Frontal cortex (tissue), 4 donors: ENCODE measurements at places on chromosomes 3 and 15. TPM values are rescaled to one million over a fixed set of nuclear protein-coding genes. Genes with fewer than 3 reads are reported as not detected.

- no peak for DNase-seq
Measured at GRCh38 chr3:74124782-74125181, 489.7 kb downstream of the CNTN3 start.

The NEK10 gene
- total RNA-seq, result 28.1 TPM

GRCh38 chr3:195197765-195198425 is 73.1 kb downstream of the XXYLT1 start:
- no peak for DNase-seq

- no peak for DNase-seq
Measured at GRCh38 chr15:65338366-65338765, 33.9 kb downstream of the RNU5B-1 start.

DNA sequence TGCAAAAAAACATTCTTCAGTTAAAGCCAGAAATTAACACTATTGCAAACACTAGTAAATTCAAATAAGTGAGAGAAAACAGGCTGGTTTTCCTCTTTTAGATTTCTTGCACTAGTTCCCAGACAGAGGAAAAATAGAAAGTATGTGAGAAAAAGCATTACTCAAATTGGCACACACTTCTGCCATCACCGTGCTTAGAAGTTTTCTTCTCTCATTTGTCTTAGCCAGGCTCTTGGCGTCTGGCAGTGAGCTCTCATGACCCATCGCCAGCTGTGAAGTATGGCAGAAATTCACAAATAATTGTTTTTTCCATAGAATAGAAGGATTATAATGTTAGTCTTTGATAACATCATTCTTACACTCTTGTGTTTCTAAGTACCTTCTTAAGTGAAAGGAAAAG is 515.9 kb downstream of the GBE1 start:
- no peak for DNase-seq

The LRTM1 gene
- total RNA-seq, result not detected

The MITF gene
- 1.6 TPM for total RNA-seq

DNA sequence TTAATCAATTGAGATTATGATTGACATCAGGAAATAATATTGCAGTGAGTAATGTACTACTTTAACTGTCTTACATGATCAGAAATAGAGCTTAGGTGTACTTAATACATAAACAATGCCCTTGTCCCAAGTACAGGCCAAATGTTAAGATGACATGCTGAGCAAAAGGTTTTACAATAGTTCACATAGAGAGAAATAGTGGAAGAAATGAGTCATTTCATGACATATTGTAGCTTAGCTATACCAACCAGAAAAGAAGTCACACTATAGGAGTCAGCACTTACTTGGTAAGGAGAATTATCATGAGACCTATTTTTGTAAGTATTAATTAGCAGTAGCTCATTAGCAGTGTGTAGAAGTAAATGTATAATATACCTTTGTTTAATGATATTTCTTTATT is 96.4 kb upstream of the NANOGP8 start:
- DNase-seq, result no peak

DNA sequence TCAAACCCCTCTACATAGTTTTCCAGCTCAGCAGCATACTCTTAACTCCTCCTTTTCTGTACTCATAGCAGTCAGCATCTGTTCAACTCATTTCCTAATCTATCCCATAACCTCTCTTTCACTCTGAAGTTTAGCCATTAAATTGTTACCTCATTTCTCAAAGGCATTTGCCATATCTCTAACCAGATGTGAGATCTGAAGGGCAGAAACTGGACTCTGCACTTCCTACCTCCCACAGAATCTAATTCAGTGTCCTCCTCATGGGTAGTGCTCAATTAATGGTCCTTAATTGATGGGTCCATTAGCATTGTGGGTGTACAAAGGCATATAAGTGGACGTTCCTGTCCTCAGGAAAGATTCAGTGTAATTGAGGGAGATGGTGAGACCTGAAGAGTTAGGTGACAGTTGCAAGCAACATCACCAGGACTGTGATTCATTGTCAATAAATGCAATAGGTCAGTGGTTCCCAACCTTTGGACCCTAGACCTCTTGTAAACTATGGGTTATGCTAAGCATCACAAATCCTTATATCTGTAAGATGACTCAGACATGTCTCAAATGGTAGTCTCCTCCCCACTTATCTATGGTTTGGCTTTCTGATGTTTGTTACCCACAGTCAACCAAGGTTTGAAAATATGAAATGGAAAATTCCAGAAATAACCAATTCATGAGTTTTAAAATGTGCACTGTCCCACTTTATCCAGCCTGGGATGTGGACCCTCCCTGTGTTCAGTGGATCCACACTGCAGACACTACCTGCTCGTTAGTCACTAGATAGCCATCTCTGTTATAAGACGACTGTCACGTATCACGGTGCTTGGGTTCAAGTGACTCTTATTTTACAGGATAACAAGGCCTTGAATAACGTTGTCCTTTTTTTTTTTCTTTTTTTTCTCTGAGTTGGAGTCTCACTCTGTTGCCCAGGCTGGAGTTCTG is 25.0 kb upstream of the UACA start:
- DNase-seq, result no peak

The BOC gene
- total RNA-seq, result 3.3 TPM

- DNase-seq, result no peak
Measured at GRCh38 chr3:79383402-79384012, 384.3 kb downstream of the ROBO1 start.

The KIF15 gene
- 6.9 TPM for total RNA-seq

The CFAP91 gene
- total RNA-seq, result 7.7 TPM

- DNase-seq, result no peak
Measured at GRCh38 chr3:126061301-126062032, 22.5 kb downstream of the SLC41A3 start.

The PLXNA1 gene
- 46.9 TPM for total RNA-seq

- DNase-seq, result no peak
Measured at GRCh38 chr3:71646971-71647370, 63.4 kb upstream of the FOXP1 start.

DNA sequence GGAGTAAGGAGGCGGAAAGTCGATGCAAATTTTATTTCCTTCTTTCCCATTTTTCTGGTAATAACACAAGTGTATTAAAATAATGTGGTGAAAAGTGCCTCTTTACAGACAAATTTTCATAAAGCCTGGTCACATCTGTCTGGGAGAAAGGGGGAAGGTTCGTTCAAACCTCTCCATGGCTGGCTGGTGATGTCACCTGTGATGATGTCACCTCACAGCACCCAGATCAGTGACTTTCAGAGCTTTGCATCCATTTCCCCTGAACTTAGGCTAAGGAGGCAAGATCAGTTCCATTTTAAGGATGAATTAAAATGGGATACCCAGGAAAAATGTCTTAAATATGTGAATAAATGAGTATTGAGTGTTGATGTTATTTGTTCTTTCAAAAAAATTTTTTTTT is 34.1 kb downstream of the ATP10A start:
- DNase-seq, result no peak

The LYZL4 gene
- not detected for total RNA-seq

The NANOGP8 gene
- not detected for total RNA-seq

The EFHB gene
- total RNA-seq, result 0.41 TPM

DNA sequence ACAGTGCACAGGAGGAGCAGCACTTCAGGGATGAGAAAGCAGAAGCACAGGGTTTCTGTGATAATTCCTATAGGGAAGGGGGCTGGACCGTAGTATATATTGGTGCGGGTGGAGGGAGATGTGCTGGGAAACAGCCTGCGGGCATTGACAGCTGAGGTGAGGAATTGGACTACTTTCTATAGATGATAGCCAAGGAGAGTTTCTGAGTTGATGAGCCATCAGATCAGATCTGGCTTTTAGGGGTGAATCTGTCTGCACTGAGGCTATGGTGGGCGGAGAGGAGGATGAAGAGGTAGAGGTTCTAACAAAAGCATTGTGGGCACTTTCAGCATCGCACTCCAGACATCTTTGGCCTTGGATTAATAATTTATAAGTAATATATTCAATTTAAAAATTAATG is 33.1 kb downstream of the SELENOT start:
- DNase-seq, result no peak
